ENCODE measurements at places on chromosomes 16 and 17. TPM values are rescaled to one million over a fixed set of nuclear protein-coding genes. Genes with fewer than 3 reads are reported as not detected.
A peak's percentile ranks its signal among the peaks of the same experiment; 100 is the strongest.

The TEKT5 gene
- not detected for total RNA-seq

The OR1D2 gene
- total RNA-seq = not detected

The SPNS1 gene
- 41.3 TPM for total RNA-seq

The CHST5 gene
- total RNA-seq = 0.14 TPM

The CACNG3 gene
- total RNA-seq = not detected

GRCh38 chr17:75571885-75572215 lies 15.8 kb upstream of the MYO15B start:
- no peak overlapping the region for H3K4me3 ChIP-seq
- DNase-seq = no peak
- peaks cover 4% of the 10 kb centered on the region for H3K4me1 ChIP-seq
- no peaks in the 10 kb centered on the region for H3K27me3 ChIP-seq
- H3K27ac ChIP-seq = peak overlapping the region; percentile 86

DNA sequence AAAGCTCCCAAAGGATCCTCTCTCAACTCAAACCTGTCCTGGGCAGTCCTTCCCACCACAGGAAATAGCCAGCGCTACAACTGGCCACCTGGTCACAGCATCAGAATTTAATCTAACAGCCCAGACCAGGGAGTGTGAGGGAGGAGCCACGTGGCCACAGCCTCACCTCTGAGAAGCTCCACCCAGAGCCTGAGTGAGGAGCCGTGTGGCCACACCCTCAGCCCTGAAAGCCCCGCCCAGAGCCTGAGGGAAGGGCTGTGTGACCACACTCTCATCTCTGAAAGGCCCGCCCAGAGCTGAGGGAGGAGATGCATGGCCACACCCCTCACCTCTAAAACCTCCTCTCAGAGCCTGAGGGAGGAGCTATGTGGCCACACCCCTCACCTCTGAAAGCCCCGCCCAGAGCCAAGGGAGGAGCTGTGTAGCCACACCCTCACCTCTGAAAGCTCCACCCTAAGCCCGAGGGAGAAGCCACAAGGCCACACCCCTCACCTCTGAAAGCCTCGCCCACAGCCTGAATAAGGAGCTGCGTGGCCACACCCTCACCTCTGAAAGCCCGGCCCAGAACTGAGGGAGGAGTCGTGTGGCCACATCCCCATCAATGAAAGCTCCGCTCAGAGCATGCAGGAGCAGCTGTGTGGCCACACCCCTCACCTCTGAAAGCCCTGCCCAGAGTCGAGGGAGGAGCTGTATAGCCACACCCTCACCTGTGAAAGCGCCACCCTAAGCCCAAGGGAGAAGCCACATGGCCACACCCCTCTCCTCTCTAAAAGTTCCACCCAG lies 28.6 kb downstream of the SLC38A8 start:
- no peak overlapping the region for H3K27ac ChIP-seq
- no peaks in the 10 kb centered on the region for H3K36me3 ChIP-seq
- H3K4me1 ChIP-seq = peaks cover 4% of the 10 kb centered on the region
- no peak overlapping the region for H3K4me3 ChIP-seq
- DNase-seq = peak; percentile 65

GRCh38 chr16:66097751-66098150 lies 268.7 kb upstream of the CDH5 start:
- H3K36me3 ChIP-seq = no peaks in the 10 kb centered on the region
- no peak overlapping the region for H3K4me3 ChIP-seq
- H3K4me1 ChIP-seq = no peaks in the 10 kb centered on the region
- DNase-seq = no peak
- H3K27ac ChIP-seq = no peak overlapping the region

GRCh38 chr17:8608001-8608400 lies 22.5 kb downstream of the MYH10 start:
- H3K27ac ChIP-seq = no peak overlapping the region
- no peak overlapping the region for H3K4me3 ChIP-seq
- peaks cover 45% of the 10 kb centered on the region for H3K27me3 ChIP-seq
- no peak for DNase-seq
- no peaks in the 10 kb centered on the region for H3K36me3 ChIP-seq

DNA sequence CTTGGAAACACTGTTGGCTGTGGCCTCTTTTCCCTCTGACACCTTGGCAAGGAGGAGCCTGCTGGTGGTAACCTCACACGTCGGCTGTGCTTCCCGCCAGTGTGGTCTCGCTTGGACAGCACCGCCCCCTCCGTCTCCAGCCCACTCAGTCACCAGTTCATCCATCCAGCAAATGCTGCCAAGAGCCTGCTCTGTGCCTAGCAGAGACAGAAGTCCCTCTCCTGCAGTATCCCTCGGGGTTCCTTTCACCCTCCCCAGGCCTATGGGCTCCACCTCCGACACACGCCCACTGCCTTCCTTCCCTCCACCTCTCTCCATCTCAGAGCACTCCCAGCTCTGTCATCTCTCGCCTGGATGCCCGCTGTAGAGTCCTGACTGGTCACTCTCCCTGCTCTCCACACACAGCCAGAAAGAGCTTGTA lies 12.3 kb downstream of the CACNG4 start:
- H3K36me3 ChIP-seq = no peaks in the 10 kb centered on the region
- no peak overlapping the region for H3K27ac ChIP-seq
- peaks cover 30% of the 10 kb centered on the region for H3K27me3 ChIP-seq
- peaks cover 5% of the 10 kb centered on the region for H3K4me1 ChIP-seq
- no peak for DNase-seq

DNA sequence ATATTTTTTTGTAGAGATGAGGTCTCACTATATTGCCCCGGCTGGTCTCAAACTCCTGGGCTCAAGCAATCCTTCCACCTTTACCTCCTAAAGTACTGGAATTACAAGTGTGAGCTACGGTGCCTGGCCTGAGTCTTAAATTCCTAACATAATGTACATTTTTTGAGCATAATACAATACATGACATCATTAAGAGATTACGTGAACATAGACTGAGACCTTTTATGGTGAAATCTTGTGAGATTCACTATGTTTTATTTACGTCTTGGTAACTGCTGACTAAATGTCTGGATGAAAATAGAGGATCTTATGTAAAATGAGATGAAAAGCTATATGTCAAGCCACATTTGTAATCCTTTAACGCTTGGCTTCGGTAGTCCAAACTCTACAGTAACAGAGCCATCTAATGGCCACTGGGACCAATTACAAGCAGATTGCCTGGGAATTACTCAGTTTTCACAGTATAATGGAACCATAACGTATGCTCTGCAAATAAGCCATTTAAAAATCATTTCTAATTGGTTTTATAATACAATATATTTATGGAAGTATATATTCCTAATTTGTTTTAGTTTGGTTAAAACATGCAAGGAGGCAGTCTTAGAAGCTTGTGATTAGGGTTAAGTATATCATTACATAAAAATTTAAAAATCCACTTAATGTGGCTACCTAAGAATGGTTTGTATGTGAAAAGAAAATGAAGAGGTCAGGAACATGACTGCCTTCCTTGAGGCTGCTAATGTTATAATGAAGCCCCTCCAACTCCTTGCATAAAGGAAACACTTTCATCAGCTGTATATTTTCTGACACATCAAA lies 8.1 kb upstream of the EFCAB13 start:
- no peak overlapping the region for H3K4me3 ChIP-seq
- H3K27me3 ChIP-seq = no peaks in the 10 kb centered on the region
- no peaks in the 10 kb centered on the region for H3K4me1 ChIP-seq
- H3K27ac ChIP-seq = no peak overlapping the region

- no peak overlapping the region for H3K4me3 ChIP-seq
- H3K27ac ChIP-seq = no peak overlapping the region
- no peaks in the 10 kb centered on the region for H3K27me3 ChIP-seq
- H3K36me3 ChIP-seq = no peaks in the 10 kb centered on the region
- DNase-seq = no peak
- H3K4me1 ChIP-seq = peaks cover 9% of the 10 kb centered on the region
Observed at GRCh38 chr17:9308069-9308468, 267.6 kb downstream of the STX8 start.

DNA sequence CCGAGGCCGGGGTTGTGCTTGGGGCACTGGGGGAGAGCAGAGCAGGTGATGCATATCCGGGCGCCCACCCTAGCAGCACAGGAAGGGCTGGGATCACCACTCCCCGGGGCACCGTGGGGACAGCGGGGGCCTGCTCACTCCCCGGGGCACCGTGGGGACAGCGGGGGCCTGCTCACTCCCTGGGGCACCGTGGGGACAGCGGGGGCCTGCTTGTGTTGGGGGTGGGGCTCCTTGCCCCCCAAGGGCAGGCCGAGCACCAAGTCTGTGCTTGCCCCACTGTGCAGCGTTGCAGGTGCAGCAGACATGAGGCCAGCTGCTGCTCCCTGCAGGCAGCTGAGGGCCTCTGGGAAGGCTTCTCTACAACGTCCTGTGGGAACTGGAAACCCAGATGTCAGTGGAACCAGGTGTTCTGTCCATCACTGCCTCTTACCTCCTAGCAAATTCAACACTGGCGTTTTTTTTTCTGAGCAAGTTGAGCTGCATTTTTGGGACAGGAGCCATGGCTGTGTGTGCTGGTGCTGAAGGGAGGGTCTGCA lies 25.0 kb upstream of the ZNF750 start:
- H3K36me3 ChIP-seq = no peaks in the 10 kb centered on the region
- no peaks in the 10 kb centered on the region for H3K27me3 ChIP-seq
- DNase-seq = no peak
- peak overlapping the region; percentile 87 for H3K4me3 ChIP-seq
- H3K27ac ChIP-seq = peak overlapping the region; percentile 85
- peaks cover 41% of the 10 kb centered on the region for H3K4me1 ChIP-seq

DNA sequence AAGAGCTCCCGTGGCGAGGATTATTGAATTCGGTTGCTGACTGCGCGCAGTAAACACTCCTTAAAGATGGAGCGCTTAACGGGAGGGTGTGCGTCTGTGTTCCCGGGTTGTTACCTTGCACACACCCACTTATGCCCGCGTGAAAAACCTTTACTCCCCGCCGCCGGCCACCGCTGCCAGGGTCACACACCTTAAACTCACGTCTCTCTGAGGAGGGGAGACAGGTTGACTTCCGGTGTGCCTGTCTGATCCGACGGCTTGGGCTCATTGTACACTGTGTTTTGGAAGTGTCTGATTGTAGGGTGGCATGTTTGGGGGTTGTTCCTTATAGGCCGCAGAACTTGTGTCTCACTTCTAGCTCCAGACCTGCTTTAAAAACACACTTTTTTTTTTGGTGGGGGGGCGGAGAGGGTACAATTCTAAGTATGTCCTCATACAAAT lies 66.8 kb downstream of the KPNA2 start:
- no peak for DNase-seq
- H3K27ac ChIP-seq = peak overlapping the region; percentile 93
- peak overlapping the region; percentile 89 for H3K4me3 ChIP-seq
- H3K27me3 ChIP-seq = no peaks in the 10 kb centered on the region

DNA sequence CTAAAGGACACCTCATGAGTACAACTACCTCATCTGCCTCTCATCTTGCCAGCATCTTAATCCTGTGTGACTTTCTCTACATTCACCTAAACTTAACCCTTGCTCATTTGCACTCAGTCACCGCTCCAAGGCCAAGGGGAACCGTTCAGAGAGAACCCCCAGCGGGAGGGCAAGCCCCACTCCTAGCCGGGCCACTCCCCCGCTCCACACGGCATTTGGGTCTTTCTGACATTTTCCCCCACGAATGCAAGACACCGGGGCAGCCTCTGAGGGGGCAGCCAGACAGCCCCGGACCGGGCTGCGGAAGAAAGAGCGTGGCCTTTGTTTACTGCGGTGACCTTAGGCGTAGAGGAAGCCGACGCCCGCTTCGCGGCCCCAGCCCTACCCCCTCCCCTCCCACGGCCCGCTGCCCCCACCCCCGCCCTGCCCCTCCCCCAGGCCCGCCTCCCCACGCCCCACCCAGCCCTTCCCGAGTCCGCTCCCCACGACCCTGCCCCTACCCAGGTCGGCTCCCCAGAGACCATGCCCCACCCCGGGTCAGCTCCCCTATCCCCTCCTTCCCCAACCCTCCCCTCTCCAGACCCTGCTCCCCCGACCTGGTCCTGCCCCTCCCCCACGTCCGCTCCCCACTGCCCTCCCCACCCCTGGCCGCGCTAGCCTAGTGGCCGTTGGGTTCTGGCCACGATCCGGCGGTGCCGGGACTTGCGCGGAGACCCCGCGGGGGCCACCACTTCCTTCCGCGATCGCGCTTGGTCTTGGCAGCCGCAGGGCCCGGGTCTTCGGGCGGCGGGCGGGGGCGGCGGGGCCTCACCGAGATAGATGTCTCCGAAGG lies 789 bp downstream of the CSNK1D start:
- peaks cover 7% of the 10 kb centered on the region for H3K36me3 ChIP-seq
- peak overlapping the region; percentile 98 for H3K4me3 ChIP-seq
- DNase-seq = no peak
- H3K27ac ChIP-seq = peak overlapping the region; percentile 95
- no peaks in the 10 kb centered on the region for H3K27me3 ChIP-seq
- peaks cover 43% of the 10 kb centered on the region for H3K4me1 ChIP-seq

DNA sequence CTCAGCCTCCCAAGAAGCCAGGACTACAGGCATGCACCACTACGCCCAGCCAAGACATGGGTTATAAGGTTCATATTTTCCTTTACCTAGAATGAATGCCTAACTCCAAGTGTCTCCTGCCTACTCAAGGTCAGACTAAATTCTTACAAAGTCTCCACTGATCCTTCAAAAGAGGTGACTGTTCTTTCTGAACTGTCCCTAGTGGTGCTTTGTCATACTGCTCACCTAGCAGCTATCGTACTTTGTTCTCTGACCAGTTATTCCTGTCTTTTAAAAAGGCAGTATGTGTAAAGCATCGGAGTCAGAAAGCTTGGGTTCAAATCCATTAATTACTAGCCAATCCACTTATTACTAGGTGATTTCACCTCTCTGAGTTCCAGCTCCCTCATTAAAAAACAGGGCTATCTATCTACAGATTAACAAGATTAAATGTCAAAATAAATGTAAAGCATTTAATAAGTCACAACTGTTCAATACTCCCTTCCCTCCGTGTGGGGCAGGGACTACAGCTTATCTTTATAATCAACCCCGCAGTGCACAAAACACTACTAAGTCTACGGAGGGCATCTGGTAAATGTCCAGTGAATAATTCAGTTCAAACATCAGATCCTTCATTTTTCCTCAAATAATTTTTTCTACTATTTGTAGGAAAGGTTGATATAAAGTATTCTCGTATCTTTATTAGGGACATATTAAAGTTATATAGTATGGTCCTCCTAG lies 20.0 kb upstream of the ITGA2B start:
- peaks cover 24% of the 10 kb centered on the region for H3K4me1 ChIP-seq
- no peaks in the 10 kb centered on the region for H3K27me3 ChIP-seq
- H3K4me3 ChIP-seq = no peak overlapping the region
- H3K36me3 ChIP-seq = peaks cover 10% of the 10 kb centered on the region
- DNase-seq = no peak
- peak overlapping the region; percentile 74 for H3K27ac ChIP-seq

DNA sequence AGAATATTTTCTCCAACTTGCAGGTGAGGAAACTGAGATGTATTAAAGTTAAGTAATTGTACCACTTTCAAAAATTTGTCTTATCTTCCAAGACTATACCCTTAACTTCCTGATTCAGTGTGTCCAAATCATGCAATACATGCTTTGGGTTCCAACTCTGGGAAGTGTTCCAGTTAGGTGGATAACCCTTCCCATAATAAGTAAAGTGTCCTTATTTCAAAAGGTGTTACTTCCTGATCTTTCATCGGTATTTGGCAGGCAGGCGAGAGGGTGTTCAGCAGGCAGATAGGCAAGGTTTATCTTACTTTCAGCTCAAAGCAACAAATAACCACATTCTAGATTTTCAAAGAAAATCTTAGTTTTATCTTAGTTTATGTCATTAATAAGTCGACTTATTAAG lies 46.3 kb upstream of the ARHGAP44 start:
- DNase-seq = no peak
- H3K36me3 ChIP-seq = no peaks in the 10 kb centered on the region
- H3K4me3 ChIP-seq = no peak overlapping the region
- no peaks in the 10 kb centered on the region for H3K4me1 ChIP-seq
- H3K27ac ChIP-seq = no peak overlapping the region
- no peaks in the 10 kb centered on the region for H3K27me3 ChIP-seq

GRCh38 chr16:14957576-14958322 lies 17.1 kb upstream of the PDXDC1 start:
- no peaks in the 10 kb centered on the region for H3K4me1 ChIP-seq
- H3K36me3 ChIP-seq = no peaks in the 10 kb centered on the region
- peaks cover 9% of the 10 kb centered on the region for H3K27me3 ChIP-seq

All from natural killer cell treated with Interleukin-12 subunit alpha and Interleukin-12 subunit beta and Interleukin-15 and Interleukin-18, amount 100 ng/mL, for 72 hours (primary cell).